PC-3 (cell line): ENCODE measurements at places on chromosomes 3 and 15. TPM values are rescaled to one million over a fixed set of nuclear protein-coding genes. Genes with fewer than 3 reads are reported as not detected.

- no peak for DNase-seq
- H3K4me1 ChIP-seq, result no peaks in the 10 kb centered on the region
- no peak overlapping the region for H3K27ac ChIP-seq
- H3K27me3 ChIP-seq, result no peaks in the 10 kb centered on the region
- no peaks in the 10 kb centered on the region for H3K36me3 ChIP-seq
These were observed 499.4 kb downstream of the ROBO1 start for GRCh38 chr3:79268422-79268821.

- H3K27me3 ChIP-seq, result no peaks in the 10 kb centered on the region
- no peaks in the 10 kb centered on the region for H3K4me1 ChIP-seq
- DNase-seq, result no peak
- H3K36me3 ChIP-seq, result no peaks in the 10 kb centered on the region
These were observed 60.9 kb upstream of the MAGI1 start for GRCh38 chr3:66099541-66100065.

DNA sequence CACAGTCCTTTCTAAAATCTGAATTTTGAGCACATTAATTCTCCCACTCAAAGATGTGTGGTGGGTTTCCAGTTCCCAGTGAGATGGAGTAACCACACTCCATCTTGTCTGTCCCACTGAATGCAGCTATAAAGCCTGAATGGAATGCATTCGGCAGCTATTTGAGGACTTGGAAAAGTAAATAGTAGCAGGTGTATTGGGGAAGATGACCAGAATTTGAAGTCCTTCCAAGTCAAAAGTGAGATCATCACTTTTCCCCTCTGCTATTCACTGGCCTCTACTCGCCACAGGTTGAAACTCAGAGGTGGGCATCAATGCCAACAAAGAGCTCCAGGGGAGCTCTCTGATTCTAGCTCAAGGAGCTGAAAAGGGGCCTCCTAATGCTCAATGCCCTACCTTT, 8.1 kb upstream of the GNB5 start:
- no peaks in the 10 kb centered on the region for H3K27me3 ChIP-seq
- DNase-seq, result no peak
- no peak overlapping the region for H3K4me3 ChIP-seq

DNA sequence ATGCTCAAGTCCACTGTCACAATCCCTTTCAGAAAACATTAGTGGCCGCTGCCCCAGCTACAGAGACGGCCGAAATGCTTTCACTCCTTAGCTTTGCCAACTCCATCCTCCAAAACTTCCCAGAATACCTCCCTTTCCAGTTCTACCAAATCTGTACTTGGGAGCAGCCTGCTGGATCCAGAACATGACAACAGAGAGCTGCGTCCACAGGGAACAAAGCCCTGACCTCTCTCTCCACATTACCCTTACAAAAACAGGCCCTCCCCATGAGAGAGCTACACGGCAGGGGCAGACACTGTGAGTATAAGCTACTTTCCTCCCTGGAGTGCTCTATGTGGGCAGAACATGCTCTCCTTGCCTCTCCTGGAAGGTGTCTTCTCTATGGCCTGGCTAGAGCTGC, 6.3 kb downstream of the RBM15B start:
- H3K27ac ChIP-seq, result no peak overlapping the region
- DNase-seq, result no peak
- peaks cover 4% of the 10 kb centered on the region for H3K4me1 ChIP-seq
- H3K27me3 ChIP-seq, result no peaks in the 10 kb centered on the region

DNA sequence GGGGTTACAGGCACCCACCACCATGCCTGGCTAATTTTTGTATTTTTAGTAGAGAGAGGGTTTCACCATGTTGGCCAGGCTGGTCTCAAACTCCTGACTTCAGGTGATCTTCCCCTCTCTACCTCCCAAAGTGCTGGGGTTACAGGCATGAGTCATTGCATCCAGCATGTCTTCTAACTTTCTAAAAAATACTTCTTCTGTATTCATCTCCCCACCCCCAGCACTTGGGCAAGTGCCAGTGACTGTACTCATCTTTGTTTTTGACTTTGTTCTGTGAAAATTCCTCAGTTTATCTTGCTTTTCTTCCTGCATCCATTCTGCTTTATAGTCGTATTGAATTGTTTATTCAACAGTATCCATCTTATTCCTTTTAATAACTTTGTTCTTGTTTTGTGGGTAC, 47.6 kb downstream of the ARIH1 start:
- H3K27me3 ChIP-seq, result no peaks in the 10 kb centered on the region
- no peak overlapping the region for H3K4me3 ChIP-seq
- no peak for DNase-seq
- no peak overlapping the region for H3K27ac ChIP-seq
- H3K4me1 ChIP-seq, result no peaks in the 10 kb centered on the region
- peaks cover 4% of the 10 kb centered on the region; the same call in 1 of the 2 replicates for H3K36me3 ChIP-seq

- no peak overlapping the region for H3K27ac ChIP-seq
- no peaks in the 10 kb centered on the region for H3K27me3 ChIP-seq
- no peak overlapping the region for H3K4me3 ChIP-seq
- no peaks in the 10 kb centered on the region for H3K36me3 ChIP-seq
- H3K4me1 ChIP-seq, result no peaks in the 10 kb centered on the region
These were observed 98.7 kb downstream of the PLCH1 start for GRCh38 chr3:155646128-155646527.

DNA sequence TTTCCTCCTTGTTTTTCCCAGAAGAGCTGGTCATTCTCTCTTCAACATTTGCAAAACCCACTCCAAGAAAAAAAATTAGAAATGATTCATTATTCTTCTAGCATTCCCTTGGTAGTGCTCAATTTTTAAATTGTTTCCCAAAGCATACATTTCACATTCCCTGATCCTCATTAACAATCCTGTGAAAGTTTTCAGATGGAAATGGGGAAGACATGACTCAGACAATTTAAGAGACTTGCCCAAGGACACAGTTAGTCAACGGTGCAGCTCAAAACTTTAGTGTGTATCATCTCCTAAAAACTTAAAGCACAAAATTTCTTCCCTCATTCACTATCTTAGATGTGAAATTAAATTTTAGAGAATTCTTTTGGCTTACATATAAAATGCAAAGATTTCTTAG, 17.1 kb upstream of the ABI3BP start:
- peak overlapping the region; percentile 35 for H3K27ac ChIP-seq
- H3K27me3 ChIP-seq, result no peaks in the 10 kb centered on the region
- no peak for DNase-seq
- peaks cover 3% of the 10 kb centered on the region; the same call in 1 of the 2 replicates for H3K36me3 ChIP-seq
- H3K4me3 ChIP-seq, result no peak overlapping the region
- H3K4me1 ChIP-seq, result no peaks in the 10 kb centered on the region

DNA sequence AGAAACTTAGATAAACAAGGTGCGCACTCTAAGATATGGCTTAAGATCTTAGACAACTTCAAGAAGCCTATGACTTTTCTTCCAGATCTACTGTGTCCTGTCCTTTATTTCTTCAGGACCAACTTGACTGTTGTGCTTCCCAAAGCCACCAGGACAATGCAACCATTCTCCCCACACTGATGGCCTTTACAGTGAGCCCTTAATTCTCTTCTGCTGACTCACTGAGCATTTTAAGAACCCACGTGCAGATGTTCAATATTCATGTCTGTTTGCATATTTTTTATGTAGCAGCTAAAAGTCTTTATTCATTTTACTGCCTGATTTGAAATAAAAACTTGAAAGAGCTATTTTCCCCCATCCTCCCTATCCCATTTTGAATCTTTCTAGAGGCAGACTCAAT, 103.3 kb upstream of the SLC2A2 start:
- no peak overlapping the region for H3K4me3 ChIP-seq
- no peaks in the 10 kb centered on the region for H3K36me3 ChIP-seq
- H3K4me1 ChIP-seq, result peaks cover 19% of the 10 kb centered on the region
- no peak overlapping the region for H3K27ac ChIP-seq

DNA sequence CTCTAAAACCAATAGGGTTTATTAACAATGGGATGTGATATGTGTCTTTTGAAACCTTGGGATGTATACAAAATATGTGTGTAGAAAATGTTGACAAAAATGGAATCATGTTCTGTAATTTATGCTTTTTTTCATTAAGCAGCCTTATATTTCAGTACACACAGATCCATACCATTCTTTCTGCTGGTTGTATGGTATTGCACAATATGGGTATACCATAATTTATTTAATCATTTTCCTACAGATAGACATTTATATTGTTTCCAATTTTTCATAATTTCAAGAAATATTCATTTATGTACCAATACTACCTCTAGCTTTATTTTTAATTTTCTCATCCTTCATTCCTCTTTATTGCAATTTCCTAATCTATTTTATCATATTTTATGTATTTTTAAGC, 83.5 kb downstream of the NEK10 start:
- no peak for DNase-seq
- H3K36me3 ChIP-seq, result no peaks in the 10 kb centered on the region
- no peaks in the 10 kb centered on the region for H3K27me3 ChIP-seq

- no peaks in the 10 kb centered on the region for H3K36me3 ChIP-seq
- DNase-seq, result no peak
- H3K27me3 ChIP-seq, result no peaks in the 10 kb centered on the region
- H3K4me1 ChIP-seq, result peaks cover 10% of the 10 kb centered on the region
These were observed 54.1 kb upstream of the AKAP13 start for GRCh38 chr15:85326291-85326690.

DNA sequence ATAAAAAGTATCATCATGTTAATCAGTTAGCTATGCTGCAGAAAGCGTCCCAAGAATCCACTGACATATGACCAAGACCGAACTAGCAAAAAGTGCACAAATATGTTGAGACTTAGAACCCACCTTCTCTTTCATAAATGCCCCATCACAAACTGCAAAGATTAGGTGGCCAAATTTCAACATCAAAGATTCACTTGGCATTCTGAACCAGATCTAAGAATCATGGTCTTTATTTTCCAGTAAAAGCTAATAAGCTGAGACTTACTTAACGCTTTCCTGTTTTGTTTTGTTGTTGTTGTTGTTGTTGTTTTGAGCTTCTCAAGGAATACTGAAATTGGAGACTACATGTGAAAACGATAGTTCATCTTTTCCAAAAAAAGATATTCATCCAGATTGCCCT, 62.4 kb downstream of the ZBTB20 start:
- H3K4me1 ChIP-seq, result no peaks in the 10 kb centered on the region
- 0 out of 2 replicates have a peak, but pooled peaks cover 5% of the 10 kb centered on the region for H3K27me3 ChIP-seq
- DNase-seq, result no peak
- no peak overlapping the region for H3K27ac ChIP-seq
- no peaks in the 10 kb centered on the region for H3K36me3 ChIP-seq
- no peak overlapping the region for H3K4me3 ChIP-seq

GRCh38 chr3:99845331-99845730, 27.7 kb downstream of the CMSS1 start:
- H3K36me3 ChIP-seq, result no peaks in the 10 kb centered on the region
- H3K27me3 ChIP-seq, result no peaks in the 10 kb centered on the region
- peaks cover 25% of the 10 kb centered on the region for H3K4me1 ChIP-seq
- no peak overlapping the region for H3K4me3 ChIP-seq
- no peak for DNase-seq
- H3K27ac ChIP-seq, result no peak overlapping the region

DNA sequence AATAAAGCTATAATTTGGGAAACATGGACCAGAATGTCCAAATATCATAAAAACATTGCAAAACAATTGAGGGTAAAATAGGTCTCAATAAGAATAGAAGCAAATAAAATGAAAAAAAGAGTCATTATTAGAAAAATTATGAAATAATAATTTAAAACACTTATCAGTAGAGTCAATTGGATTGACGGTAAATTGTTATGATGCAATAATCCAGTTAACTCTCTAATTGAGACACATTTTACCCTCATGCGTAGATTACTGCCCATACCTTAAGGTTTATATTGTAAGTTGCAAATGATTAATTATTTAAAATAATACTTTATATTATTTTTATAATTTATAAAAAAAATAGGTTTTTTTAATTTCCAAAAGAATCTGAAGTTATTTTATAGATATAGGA, 73.4 kb upstream of the POU1F1 start:
- peaks cover 18% of the 10 kb centered on the region; the same call in 1 of the 2 replicates for H3K4me1 ChIP-seq
- H3K36me3 ChIP-seq, result no peaks in the 10 kb centered on the region
- H3K27ac ChIP-seq, result no peak overlapping the region

DNA sequence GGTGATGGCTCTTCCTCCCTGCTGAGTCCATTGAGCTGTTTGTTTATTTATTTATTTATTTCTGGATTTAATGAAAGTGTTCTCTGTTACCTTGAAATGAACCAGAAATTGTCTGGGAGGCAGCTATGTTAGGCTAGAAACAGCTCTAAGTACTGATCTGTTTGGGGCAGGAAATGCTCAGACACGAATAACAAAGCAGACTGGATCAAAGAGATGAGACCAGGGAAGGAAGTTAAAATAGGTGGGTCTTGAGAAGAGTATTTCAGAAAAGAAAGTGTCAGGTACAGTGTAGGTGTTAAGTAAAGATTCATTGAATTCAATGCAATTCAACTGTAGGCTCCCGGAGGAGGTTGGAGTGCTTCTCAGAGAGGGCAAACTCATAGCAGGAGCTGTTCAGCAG, 173.3 kb downstream of the IL20RB start:
- DNase-seq, result no peak
- H3K36me3 ChIP-seq, result no peaks in the 10 kb centered on the region
- H3K27ac ChIP-seq, result no peak overlapping the region
- no peaks in the 10 kb centered on the region for H3K4me1 ChIP-seq
- H3K4me3 ChIP-seq, result no peak overlapping the region

DNA sequence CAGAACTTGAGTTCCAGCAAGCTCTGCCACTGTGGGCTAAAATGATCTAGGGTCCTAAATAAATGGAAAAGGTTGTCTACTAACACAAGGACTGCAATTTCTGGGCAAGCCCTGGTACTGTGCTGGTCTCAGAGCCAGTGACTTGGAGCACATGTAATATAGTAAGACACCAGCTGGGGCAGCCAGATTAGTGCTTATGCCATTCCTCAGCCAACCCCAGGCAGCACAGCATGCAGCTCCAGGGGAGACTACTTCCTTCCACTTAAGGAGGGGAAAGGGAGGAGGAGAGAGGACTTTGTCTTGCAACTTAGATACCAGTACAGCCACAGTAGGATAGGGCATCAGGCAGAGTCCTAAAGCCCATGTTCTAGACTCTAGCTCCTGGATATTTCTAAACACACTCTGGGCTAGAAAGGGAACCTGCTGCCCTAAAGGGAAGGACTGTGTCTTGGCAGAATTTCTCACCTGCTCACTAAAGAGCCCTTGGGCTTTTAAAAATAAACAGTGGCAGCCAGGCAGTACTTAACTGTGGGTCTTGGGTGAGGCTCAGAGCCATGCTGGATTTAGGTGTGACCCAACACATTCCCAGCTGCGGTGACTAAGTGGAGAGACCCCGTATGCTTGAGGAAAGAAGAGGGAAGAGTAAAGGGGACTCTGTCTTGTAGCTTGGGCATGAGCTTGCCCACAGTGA, 223.7 kb upstream of the BCHE start:
- H3K36me3 ChIP-seq, result no peaks in the 10 kb centered on the region
- no peak overlapping the region for H3K4me3 ChIP-seq
- DNase-seq, result no peak
- H3K27me3 ChIP-seq, result no peaks in the 10 kb centered on the region
- no peaks in the 10 kb centered on the region for H3K4me1 ChIP-seq

GRCh38 chr3:123310741-123311140, 109.0 kb downstream of the SEC22A start:
- no peak overlapping the region for H3K4me3 ChIP-seq
- H3K36me3 ChIP-seq, result no peaks in the 10 kb centered on the region
- no peak overlapping the region for H3K27ac ChIP-seq

NOX5 gene
- 237 and 339 TPM in 2 replicates for total RNA-seq

ACTRT3 gene
- 2.6 and 4.1 TPM in 2 replicates for total RNA-seq

ATP8B4 gene
- total RNA-seq, result not detected in 2 replicates

DISP2 gene
- 0.87 and 2.7 TPM in 2 replicates for total RNA-seq

CCDC39 gene
- total RNA-seq, result 0.04 TPM in 1 of 2 replicates, not detected in the other

RPP14 gene
- total RNA-seq, result 28.8 and 30.0 TPM in 2 replicates

GALNT15 gene
- not detected in 2 replicates for total RNA-seq
